ENCODE measurements at places on chromosomes 5 and 9.

DNA sequence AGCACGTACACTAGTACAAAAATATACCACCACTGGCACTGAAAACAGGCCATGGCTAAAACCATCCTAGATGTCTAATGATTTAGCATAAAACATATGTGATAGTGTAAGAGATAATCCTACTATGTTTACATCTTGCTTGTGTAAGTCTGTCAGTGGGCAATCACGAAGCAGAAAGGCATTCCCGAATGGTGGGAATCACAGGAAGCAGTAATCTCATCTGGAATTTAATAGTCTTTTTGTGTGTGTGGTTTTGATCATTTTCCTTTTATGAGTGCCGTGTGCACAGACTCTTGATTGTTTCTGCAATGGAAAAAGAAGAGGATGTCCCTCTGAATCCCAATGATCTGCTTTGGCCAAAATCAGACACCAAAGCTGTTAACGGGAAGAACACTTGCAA, 200.5 kb downstream of the EBF1 start:
- DNase-seq = no peak

DNA sequence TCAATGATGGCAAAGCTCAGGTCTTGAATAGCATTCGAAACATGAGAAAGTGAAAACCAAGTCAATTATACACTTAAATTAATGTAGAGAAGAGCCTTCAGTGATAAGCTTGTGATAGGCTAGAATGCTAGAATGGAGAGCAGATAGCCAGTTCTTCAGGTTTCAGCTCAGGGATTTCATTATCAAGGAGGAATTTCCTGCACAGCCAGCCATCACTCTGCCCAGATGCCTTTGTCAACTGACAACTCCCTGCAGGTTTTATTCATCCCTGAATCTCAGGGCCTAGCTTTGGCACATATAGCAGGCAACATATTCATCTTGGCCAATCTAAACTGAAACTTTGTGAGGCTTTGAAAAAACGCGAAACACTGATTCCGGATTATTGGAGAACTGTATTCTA, 199.3 kb upstream of the CDH6 start:
- no peak for DNase-seq

- no peak for DNase-seq
These were observed 13.3 kb downstream of the SURF6 start for GRCh38 chr9:133322701-133323100.

DNA sequence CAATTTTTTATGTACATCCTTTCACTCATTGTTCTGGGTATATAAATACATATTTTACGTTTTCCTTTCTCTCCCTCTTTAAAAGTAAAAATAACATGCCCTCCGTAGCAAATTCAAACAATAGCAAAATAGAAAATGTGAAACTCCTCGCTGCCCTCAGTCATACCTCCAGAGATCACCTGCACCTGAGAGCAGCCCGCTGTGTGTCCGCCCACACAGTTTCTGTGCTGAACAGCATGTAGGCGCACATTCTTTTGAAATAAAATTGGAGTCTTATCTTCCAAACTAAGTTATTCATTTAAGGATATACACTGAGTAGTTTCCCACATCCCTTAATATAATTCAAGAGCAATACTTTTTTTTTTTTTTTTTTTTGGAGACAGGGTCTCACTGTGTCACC, 255.7 kb downstream of the AOPEP start:
- no peak for DNase-seq

GRCh38 chr5:44652674-44653073, 156.1 kb upstream of the MRPS30 start:
- DNase-seq = no peak

DNA sequence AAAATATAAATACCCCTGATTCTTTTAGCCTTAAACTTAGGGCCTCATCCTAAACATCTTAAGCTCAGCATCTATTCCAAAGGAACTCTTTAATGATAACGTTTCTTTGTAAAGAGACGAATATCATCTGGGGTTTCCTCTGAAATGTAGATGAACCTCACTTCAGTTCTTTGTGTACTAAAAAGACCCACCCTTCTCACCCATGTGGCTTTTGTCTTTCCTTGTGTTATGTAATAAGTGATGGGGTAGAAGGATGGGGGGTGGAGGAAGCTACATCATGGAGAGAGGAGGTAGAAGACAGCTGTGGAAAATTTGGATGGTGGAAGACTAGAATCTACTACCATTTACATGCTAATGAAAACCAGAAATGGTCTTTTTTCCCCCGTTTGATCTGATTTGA, 111.0 kb downstream of the NDUFS4 start:
- DNase-seq = no peak

GRCh38 chr9:133426011-133426410, 3.8 kb downstream of the ADAMTS13 start:
- no peak for DNase-seq

- no peak for DNase-seq
These were observed 85.5 kb upstream of the PITX1 start for GRCh38 chr5:135119481-135119880.

DNA sequence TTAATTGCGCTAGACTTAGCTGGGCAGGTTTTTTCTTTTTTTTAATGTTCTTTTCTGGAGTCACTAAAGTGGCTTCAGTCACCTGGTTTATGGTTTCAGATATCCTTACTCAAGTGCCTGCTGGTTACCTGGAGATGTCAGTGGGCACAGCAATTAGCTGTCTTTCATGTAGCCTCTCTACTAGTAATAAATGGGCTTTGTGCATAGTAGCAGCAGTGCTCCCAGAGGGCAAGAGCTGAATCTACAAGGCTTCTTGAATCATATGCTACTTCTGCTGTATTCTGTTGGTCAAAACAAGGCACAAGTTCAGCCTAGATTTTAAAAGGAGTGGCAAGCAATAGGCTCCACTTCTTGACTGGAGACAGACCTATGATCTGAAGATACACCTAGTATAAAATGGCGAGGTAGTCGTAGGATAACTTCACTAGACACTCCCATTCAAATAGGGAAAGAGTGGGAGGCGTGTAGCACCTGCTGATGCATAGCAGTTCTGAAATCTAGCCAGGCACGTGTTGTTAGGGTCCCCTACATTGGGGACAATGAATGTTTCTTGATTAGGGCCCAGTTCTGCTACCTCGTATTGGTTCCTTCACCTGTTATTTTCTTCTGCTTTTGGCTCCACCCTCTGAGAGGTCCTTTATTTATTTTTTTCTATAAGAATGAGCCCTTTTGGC, 7.0 kb downstream of the SCAMP1 start:
- no peak for DNase-seq

- DNase-seq = no peak
These were observed 636.3 kb upstream of the TYRP1 start for GRCh38 chr9:12056874-12057273.

GRCh38 chr9:89888233-89888632, 283.4 kb downstream of the GADD45G start:
- DNase-seq = no peak

DNA sequence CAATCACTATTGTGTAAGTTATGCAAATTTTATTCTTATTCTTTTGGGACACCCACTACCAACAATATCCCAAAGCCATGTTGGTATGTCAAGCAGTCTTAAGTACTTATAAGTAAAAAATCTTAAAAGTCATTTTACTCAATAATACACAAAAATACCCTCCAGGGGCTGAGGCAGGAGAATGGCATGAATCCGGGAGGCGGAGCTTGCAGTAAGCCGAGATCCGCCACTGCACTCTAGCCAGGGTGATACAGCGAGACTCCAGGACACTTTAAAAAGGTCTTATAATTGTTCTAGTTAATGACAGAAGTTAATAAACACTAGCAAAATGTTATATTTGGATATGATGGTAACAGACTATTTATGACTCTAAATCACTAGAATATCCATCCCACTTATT, 16.8 kb downstream of the CLINT1 start:
- no peak for DNase-seq

DNA sequence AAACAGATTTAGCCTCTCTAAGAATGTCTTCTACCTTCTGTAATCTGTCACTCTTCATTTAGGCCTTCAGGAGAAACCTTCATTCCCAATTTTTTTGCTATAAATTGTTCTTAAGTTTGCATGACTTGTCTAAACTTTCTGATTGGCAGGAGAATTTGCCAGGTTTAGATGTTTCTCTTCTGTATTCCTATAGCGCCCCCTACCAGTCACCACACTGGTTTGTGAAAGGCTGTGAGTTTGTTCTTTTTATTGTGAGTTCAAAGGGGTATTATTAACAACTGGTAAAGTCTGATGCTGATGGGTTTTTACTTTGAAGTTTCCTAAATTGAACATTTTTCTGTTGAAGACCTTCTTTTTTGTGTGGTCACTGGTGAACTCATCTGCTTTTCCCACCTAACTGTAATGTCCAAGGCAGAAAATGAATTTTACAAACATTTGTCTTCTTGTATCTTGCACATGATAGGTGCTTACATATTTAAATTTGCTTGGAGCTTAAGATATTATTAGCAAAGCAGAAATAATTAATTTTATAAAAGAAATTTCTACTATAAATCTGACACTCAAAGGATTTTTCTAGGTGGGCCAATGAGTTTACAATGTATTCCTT, 18.4 kb upstream of the F2RL2 start:
- peak; percentile 6 for DNase-seq

GRCh38 chr9:119905724-119906123, 536.5 kb upstream of the BRINP1 start:
- DNase-seq = no peak

DNA sequence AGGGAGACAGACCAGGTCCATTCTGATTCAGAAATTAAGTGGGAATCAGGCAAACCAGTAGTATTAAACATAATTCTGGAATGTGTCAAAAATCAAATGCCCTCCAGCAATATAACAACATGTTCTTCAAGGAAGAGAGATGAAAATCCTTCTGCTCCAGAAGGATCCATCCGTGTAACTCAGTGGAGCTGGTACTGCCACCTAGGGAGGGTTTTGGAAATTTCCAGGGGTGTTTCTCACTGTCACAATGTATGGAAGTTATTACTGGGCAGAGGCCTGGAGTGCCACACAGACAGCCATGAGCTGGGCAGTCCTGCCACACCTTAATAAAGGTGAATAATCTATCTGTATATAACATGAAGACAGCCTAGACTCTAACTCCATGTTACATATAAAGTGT, 87.5 kb downstream of the TTLL11 start:
- no peak for DNase-seq

DNA sequence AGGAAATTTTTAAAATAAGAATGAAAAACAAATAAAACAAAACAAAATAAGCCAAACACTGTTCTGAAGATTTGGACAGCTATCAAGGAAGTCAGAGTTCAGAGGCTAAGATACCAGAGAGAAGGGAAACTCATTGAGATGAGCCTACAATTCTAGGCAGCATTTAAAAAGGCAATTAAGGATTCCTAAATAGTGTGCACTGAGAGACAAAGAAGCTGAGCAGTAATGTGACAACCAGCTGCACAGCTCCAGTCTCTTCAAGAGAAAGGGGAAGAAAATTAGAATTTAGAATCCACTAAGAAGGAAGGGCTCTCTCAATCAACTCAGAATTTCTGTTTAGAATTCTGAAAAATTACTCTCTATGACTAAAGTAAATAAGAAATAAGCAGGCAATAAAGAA, 246.7 kb upstream of the COX7C start:
- no peak for DNase-seq

DNA sequence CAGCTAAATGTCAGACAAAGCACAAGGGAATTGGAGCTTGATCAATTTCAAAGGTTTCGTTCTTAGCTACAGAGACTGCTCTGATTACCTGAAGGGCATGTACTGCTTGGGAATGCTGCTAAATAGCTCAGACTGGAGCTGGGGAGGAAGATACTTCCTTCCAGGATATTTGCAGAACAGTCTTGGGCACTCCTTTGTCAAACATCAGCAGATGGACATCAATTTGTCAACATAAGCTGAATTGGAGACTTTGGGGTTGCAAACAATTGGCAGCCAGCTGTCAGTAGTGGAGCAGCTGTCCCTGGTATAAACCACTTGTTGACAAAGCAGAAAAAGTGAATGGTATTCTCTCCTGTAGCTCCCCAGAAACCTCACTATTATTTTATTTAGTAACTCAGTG, 182.0 kb downstream of the CCDC192 start:
- no peak for DNase-seq

DNA sequence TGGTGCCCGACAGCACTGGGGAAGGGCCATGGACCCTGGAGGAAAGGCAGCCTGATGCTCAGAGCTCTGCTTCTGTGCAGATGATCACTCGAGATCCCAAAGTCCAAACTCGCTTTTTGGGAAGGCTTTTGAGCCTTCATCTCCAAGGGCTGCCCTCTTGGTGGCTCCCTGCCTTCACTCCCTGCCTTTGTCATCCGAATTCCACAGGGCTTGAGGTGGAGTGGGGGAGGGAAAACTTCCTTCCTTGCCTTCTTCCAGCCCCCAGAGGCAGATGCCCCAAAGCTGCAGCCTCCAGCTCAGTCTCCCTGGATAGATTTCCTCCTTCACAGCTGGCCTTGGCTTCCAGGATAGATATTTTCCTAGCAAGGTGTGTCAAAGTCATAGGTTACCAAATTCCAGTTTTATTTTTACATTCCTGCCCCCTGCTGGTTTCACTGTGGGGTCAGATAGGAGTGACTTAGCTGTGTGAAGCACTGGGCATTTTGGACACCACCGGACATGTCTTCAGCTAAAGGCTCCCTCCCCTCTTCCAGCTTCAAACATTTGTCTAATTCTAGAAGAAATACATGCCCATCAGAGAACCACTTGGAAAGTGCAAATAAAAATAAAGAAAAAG, 268.2 kb downstream of the HSPA4 start:
- DNase-seq = no peak

- DNase-seq = no peak
These were observed 12.1 kb downstream of the MELK start for GRCh38 chr9:36584620-36585460.

DNA sequence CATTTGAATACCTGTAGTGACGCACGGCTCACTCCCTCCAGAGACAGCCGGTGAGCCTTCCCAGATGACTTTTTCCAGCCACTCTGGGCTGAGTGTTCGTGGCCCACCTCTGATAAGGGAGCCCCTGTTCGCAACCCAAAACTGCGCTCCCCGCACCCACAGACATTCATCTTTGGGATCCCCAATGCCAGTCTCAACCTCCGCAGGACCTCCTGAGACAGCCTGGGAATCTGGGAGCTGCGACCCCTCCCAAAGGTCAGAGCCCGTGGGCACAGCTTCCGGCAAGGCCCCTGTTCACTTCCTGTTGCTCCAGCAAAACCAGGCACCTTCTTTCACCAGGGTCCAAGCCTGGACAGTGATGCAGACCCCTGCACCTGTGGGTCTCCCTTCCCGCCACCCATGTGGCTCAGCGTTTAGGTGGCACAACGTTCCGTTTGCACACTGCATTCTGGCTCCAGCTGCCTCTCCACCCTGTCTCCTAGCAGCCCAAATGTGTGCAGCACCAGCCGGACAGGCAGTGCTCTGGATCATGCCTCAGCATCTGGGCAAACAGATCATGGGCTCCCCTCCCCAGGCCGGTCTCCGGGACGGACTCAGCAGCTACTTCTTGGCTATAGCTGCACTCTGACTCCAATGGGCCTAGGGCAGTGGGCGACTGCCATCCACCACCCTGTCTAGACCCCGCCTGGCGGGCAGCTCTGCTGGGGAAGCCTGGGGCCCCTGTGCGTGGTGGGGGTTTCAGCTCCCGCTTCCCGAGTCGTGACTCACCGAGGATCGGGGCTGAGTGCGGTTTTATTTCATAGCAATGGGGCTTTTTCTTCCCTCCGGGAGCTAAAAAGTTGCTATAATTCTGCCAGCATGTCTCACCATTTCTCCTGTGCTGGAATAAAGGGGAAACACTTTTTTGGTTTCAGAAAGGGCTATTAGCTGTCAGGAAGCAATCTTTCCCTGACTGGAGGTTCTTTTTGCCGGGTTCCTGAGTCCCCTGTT, 156.0 kb downstream of the OLFM1 start:
- DNase-seq = no peak
